ENCODE measurements at places on chromosomes 11 and 22.

- no peak for DNase-seq
Observed at GRCh38 chr11:123742031-123742723, 717 bp upstream of the ZNF202 start.

DNA sequence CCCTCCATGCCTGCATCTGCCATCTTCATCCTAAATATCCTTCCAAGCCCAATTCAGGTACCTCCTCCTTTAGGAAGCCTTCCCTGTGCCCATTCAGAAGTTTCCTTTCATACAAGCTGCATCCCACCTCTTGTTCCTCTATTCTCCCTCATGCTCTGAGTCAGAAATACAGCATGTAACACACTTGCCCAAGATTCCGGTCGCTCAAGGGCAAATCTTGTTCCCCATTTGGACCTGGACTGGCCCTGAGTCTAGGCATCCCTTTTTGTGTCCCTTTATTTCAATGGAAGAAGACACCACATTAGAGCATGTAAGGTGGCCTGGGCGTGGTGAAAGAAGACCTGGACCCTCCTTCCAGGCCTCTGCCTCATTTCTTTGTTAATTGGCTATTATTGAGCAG lies 38.5 kb downstream of the RTL6 start:
- DNase-seq = no peak

DNA sequence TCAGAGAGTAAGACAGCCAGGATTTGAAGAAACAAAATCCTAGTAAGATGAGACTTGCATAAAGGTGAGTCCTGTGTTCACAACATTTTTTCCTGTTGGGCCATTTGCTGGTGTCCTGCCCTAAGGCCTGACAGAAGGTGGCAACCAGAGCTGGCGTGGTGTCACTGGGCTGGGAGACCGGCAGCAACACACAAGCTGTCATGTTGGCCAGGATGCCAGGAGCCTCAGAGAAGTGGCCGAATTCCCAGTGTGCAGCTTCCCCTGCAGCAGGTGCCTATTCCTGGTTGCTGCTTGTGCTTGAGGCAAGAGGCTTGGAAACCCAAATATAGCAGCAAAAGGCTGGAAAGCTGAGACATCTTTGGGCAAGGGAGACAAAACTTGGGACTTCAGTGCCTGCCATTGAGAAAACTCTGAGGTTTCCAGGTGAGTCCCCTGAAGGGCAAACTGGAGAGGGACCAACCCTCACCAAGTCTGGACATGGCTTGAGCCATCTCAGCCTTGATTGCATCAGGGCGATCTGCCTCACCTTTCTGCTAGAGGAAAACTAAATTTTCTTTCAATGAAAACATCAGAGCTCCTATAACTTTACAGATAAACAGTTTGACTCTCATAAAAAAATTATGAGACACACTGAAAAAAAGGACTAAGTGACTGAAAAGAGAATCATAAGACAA lies 25.9 kb downstream of the ALG12 start:
- no peak for DNase-seq

GRCh38 chr11:63940786-63941185 lies 2.0 kb downstream of the NAA40 start:
- no peak for DNase-seq

DNA sequence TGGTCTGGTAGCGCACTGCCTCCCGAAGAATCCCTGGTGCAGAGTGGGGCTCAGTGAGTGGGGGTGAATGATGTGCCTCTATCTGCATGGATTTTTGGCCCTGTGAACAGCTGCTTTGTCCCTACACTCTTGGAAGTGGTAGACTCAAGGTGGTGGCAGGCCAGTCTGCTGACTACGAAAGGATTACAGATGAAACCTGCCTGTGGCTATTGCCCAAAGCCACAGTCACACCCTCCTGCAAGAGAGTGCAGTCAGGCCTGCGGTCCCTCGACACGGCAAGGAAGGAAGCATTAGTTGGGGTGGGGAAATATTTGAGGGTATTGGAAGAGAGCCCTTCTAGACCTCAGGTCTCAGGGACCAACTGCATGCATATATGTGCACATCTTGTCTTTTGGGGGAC lies 63.7 kb downstream of the DSCAML1 start:
- DNase-seq = no peak

GRCh38 chr11:126839496-126839895 lies 161.1 kb downstream of the KIRREL3 start:
- DNase-seq = no peak

GRCh38 chr11:111926505-111927391 lies 8.0 kb downstream of the C11orf52 start:
- peak; percentile 97 for DNase-seq

DNA sequence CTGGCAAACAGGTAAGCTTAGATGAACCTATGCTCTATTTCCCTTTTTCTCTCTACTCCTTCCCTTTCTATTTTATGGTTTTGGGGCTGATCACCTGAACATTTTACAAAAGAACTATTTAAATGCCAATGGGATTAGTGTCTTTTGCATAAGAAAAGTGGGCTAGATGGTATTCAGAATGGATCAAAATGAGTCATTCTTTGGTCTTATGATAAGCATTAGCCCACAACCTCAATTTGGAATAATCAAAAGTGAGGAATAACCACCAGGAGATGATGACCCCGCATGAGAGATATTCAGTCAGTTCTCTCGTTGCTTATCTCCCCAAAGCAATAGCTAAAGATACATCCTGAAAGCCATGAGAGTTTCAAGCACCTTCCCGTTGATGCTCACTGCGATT lies 399.0 kb upstream of the CADM1 start:
- no peak for DNase-seq

DNA sequence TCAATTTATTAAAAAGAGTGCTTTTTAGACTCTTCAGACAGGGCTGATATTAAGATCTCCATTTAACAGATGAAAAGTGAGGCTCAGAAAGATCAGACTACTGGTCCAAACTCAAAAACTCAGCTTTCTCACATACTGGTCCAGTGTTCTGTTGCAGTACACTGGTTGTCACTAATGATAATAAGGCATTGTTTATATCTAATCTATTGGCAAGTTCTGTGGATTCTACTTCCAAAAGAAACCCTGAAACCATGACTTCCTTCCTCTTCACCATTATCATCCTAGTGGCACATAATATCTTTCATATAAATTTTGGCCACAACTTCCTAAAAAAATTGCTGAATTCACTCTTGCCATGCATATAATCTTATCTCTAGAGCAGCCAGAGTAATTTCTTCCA lies 36.9 kb downstream of the F2 start:
- DNase-seq = no peak

GRCh38 chr11:35658020-35658948 lies 4.3 kb upstream of the TRIM44 start:
- no peak for DNase-seq

GRCh38 chr11:70552167-70553150 lies 154.1 kb downstream of the CTTN start:
- DNase-seq = no peak

DNA sequence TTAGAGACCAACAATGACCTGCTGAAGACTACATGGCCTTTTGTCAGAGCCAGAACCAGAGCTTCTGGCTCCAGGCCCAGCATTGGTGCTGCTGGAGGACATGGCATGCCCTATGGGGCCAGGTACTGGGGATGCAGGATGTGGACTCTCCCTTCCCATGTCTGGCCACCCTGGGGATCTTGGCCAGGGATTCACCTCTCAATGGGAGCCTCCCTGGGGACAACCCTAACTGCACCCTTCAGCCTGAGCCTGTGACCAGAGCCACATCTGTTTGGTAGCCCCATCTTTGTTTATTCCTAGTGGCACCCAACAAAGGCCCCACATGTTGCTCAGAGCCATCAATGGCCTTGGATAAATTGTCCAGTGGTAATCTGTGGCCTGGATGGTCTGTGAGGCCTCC lies 5.8 kb downstream of the KLHL35 start:
- no peak for DNase-seq

GRCh38 chr22:33299245-33299956 lies 241.2 kb upstream of the SYN3 start:
- no peak for DNase-seq

DNA sequence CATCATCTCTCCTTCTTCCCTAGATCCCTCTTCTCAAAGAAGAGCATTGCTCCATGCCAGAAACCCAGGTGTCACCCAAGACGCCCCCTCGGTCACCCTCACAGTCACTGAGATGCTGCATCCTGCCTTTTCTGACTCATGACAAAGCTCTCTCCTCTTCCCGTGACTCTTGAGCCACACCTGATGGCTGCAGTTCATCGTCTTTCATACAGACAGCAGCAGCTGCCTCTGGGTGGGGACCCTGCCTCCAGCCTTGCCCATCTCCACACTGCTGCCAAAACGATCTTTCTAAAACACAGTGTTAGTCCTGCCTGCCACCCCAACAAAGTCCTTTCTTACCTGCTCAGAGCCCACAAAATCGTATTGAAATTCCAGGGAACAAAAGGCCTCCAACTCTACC lies 44.8 kb downstream of the BUD13 start:
- DNase-seq = no peak

DNA sequence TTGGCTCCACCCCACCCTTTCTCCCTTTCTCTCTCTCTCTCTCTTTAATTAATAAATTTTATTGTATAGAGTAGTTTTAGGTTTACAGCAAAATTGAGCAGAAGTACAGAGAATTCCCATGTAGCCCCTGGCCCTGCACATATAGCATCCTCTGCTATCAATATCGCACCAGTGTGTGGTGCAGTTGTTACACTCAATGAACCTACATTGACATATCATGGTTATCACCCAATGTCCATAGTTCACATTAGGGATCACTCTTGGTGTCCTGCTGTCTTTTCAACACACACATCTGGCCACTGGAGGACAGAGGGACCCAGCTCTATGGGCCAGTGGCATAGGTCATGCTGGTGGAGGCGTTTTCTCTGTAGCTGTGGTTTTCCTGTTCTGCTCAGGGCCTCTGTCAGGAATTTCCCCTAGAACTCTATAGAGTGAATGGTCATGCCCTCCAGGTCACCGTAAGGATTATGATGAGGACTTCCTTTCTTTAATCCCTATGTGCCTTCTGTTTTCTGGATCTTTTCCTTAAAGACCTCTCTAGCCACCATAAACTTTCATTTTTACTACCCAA lies 98.2 kb upstream of the NAV2 start:
- no peak for DNase-seq

- no peak for DNase-seq
Observed at GRCh38 chr11:95780544-95780943, 9.0 kb downstream of the FAM76B start.

GRCh38 chr22:18925368-18926064 lies 10.6 kb downstream of the PRODH start:
- no peak for DNase-seq

GRCh38 chr11:414318-414857 lies 411 bp downstream of the SIGIRR start:
- DNase-seq = no peak

DNA sequence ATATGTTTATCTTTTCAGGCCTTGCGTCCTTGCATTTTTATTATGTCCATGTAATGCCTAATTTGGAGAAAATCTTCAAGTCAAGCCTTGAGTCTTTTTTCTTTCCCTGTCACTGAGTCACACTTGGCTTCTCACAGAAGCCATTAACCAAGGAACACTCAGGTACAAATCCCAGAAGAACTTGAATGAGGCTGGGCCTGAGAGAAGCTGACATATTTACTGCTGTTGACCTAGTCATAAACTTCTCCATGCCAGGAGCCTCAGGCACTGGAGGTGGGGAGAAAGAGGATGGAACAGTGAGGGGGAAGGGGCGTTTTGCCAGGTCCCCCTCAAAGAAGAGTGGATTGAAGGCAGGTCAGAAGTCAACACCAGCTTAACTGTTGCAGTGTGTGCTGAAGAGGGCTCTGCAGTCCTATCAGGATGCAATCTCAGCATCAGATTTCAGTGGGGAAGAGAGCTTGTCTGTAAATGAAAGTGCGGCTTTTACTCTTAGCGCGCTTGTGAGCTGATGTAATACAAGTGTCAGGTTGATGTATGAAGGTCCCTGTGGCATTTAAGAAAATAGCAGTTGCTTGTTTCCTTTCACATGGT lies 526.0 kb downstream of the ETS1 start:
- no peak for DNase-seq

- DNase-seq = no peak
Observed at GRCh38 chr22:46121079-46121478, 29.2 kb upstream of the PPARA start.

DNA sequence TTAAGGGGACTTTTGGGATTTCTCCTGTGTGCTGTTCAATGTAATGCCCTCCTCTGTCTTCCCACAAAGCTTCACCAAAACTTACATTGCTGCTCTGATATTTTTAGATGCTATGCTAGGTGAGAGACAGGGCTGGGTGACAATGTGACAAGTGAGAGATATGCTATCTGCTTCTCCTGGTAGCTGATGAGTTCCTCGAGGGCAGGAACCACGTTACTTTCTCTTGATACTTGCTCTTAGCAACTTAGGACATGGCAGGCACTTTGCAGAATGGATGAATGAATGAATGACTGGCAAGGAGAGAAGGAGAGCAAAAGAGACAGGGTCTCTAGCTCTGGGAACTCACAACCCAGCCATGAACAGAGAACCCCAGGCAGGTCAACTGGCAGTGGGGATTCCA lies 115.4 kb downstream of the C11orf58 start:
- no peak for DNase-seq

GRCh38 chr11:44561275-44561805 lies 4.1 kb upstream of the CD82 start:
- DNase-seq = no peak

GRCh38 chr11:76280151-76280881 lies 74.0 kb upstream of the WNT11 start:
- DNase-seq = no peak

- DNase-seq = no peak
Observed at GRCh38 chr11:29963796-29964195, 53.0 kb downstream of the KCNA4 start.

GRCh38 chr11:44509296-44509695 lies 56.2 kb upstream of the CD82 start:
- no peak for DNase-seq

GRCh38 chr11:130997278-130997677 lies 81.0 kb upstream of the SNX19 start:
- no peak for DNase-seq

DNA sequence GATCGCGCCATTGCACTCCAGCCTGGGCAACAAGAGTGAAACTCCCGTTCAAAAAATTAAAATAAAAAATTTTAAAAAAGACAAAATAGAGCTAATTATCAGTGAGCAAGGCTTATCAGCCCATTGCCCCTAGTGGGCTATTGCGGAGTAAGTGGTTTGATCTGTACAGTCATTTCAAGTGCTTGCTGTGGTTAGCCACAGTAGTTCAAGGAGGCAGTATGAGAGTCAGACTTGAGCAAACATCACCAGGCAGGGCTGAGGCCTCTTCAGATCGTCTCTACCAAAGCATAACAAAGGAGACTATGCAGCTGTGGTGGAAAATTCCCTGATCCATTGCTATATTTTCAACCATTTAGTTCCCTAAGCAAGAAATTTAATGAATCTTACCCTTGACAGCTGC lies 4.3 kb upstream of the SBF2 start:
- peak; percentile 85 for DNase-seq

DNA sequence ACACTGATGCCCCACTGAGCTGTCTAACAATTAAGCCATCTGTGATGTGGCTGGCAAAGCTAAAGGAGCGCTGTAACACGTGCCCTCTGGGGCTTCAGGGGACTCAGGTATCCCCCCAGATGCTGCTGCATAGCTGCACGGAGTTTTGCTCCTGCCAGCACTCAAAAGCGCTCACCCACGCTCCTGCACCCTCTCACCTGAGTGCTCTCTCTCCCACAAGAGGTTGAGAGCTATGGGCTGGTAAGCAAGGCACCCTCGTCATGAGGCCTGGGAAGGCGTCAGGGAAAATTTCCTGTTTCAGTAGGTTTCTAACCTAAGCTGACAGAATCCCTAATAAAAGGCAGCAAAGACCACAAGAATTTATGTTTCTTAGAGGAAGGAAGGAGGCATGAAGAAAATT lies 850.3 kb downstream of the OPCML start:
- no peak for DNase-seq

Measured in activated CD4-positive, alpha-beta T cell treated with anti-CD3 and anti-CD28 coated beads, Interleukin-2, amount 50 U/mL, for 16 hours (primary cell).